ENCODE measurements at places on chromosomes 7 and 10.

DNA sequence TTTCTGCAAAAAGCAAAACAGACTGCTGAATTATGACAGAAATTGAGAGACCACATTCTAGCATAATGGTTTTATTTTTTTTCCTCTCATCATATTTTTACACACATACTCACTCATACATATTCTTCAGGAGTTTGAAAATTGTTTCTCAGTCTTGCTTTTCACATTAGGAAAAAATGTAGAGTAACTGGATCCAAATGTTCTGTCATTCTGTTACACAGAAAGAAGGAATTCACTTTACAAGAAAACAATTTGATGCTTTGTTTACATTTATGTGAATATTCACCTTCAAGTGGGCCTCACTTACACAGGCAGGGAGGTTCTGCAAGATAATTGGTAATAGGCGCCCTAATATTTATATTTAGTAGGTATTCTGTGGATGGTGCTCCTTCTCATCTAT is 82.0 kb downstream of the ARL4A start:
- DNase-seq: no peak

DNA sequence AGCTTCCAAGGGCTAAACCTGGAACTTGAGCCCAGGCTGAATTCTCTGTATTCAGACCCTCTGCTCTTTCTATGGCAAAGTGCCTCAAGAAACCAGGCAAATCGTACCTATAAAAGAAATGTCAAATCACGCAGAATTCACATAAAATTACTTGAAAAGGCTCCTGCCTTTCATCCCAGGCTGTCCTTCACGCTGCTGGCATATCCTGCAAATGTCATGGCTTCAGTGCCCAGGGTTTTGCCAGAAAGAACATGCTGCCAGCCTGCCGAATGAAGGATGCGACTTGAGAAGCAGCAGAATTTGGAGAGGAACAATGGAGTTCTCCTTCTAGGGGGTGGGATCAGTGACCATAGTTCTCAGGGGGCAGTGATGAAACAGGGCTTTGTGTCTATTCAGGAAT is 602.5 kb upstream of the GALNT17 start:
- DNase-seq: no peak

- DNase-seq: no peak
Observed at GRCh38 chr10:92239600-92240288, 51.1 kb downstream of the CPEB3 start.

GRCh38 chr10:43043773-43044447 is 33.0 kb upstream of the RET start:
- no peak for DNase-seq

DNA sequence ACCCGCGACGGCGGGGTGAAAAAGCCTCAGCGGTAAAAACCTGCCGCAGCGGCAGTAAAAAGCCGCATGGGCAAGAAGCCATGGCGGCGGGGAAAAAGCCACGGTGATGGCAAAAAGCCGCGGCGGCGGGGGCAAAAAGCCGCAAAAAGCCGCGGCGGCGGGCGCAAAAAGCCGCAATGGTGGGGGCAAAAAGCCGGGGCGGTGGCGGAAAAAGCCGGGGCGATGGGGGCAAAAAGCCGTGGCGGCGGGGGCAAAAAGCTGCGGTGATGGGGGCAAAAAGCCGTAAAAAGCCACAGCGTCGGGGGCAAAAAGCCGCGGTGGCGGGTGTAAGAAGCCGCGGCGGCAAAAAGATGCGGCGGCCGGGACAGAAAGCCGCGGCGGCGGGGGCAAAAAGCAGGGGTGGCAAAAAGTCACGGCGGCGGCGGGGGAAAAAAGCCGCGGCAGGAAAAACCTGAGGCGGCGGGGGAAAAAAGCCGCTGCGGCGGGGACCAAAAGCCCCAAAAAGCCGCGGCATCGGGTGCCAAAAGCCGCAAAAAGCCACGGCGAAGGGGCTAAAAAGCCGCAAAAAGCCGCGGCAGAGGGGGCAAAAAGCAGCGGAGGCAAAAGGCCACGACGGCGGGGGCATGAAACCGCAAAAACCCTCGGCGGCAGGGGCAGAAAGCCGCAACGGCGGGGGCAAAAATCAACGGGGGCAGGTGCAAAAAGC is 488.5 kb downstream of the ZNF33B start:
- no peak for DNase-seq

- no peak for DNase-seq
Observed at GRCh38 chr10:60000747-60001146, 94.4 kb upstream of the CCDC6 start.

DNA sequence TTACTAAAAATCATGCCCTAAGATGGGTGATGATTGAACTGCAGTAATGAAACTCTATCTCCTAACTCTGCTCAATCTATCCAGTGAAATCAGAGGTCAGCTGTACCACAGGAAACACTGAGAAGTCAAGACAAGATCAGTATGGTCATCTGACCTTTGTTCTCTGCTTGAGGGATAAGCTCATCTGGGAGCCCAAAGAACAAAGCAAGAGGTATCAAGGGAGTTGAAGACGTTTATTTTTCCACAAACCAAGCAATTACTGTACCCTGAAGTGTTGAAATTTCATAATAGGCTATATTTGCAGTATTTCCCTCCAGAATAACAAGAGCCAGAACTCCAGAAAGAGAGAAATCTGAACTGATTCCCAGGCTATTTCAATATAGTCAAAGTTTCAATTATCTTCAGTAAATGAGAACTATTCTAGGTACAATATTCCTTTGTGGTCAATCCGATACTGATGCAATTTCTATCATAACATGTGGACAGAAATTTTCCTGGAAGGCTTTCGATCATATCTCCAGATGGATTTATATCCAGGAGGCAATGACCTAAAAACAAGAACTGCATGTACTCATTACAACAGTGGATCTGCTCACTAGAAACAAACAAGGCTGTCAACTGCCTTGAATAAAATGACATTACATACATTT is 345.3 kb downstream of the TNS3 start:
- no peak for DNase-seq

GRCh38 chr7:67786021-67786420 is 789.4 kb downstream of the TYW1 start:
- no peak for DNase-seq

DNA sequence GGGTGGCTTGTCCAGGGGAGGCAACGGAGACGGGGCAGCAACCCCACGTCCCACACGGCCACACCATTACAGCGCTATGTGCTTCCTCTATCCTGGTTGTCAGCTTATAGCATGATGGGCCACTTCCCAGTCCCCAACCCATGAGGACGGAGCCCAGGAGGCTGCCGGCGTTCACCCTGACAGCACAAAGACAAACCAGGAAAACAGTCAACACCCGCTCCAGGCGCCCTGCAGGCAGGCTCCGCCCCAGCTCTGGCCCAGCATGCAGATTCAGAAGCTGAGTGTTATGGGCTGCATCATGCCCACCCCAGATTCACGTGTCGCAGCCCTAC is 14.8 kb downstream of the WDR86 start:
- no peak for DNase-seq

GRCh38 chr10:132539431-132539839 is 1.8 kb downstream of the INPP5A start:
- DNase-seq: no peak

GRCh38 chr10:89466599-89467035 is 52.2 kb downstream of the IFIT5 start:
- DNase-seq: no peak

GRCh38 chr10:119190353-119190752 is 11.7 kb upstream of the PRDX3 start:
- DNase-seq: no peak

DNA sequence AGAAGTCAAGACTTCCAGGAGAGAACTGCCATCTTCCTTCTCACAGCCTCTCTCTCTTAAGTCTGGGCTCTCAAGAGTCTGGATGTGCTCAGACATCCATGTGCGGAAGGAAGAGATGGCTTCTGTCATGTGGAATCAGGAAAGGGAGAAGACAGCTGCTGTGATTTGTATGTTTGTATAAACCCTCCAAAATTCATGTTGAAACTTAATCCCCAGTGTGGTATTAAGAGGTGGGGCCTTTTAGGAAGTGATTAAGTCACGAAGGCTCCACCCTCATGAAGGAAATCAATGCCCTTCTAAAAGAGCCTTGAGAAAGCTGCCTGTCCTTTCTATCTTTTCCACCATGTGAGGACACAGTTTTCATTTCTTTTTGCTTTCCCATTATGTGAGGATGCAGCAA is 73.9 kb upstream of the PTN start:
- DNase-seq: no peak

DNA sequence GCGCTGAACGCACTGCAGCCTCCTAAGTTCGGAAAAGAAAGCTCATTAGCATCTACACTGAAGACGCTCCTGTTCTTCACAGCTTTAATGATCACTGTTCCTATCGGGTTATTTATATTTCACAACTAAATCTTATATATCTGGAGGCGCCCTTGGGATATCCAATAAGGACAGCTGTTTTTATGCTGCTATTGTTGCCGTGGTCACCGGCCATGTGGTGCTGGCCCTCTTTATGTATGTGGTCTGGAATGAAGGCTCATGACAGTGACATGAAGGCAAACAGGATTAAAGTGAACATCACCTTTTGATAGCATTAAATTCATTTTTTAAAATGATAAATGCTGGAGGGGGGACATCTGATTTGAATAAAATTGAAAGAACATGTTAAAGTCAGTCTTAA is 8.8 kb downstream of the BLVRA start:
- DNase-seq: no peak

GRCh38 chr7:141641876-141642275 is 60.1 kb downstream of the DENND11 start:
- DNase-seq: no peak

DNA sequence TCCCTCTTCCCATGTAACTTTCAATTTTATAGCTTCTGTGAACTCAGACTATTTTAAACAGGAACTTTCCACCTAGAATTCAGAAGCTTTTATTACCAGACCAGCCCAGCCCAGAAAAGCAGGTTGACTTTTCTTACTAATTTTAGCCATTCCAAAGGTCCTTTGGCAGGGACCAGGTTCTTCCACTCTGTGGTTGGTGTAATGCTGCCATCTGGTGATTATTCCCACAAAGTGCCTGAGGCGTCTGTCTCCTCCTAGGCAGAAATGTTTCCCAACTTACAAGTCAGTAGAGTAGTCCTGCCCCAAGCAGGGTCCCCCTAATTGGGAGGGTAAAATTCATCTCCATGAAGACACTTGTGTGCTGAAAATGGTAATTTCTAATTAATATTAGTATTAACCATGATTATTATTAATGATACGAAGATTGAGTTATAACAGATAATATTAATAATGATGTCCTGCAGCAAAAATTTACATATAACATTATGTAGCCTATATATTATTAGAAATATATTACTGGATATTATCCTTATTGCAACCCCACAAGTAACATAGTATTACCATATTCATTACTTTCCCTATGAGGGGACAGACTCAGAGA is 53.0 kb upstream of the PPP1R17 start:
- no peak for DNase-seq

DNA sequence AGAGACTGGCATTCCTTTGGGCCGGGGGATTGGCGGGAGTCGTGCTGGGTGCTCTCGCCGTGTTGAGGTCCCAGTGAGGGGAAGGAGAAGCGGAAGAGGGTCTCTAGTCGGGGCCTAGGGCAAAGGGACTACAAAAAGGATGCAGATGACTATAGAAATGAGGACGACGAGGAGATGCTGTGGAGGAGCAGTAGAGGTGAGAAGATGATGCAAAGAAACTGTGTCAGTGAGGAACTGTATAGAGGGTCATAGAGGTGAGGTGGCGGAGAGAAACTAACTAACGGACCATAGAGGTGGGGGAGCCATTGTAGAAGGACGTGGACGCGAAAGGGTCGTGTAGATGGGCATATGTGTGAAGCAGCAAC is 324 bp downstream of the TWNK start:
- no peak for DNase-seq

GRCh38 chr7:6477318-6477660 is 29.5 kb upstream of the DAGLB start:
- no peak for DNase-seq
